ENCODE measurements at places on chromosomes 4 and X.
A peak's percentile ranks its signal among the peaks of the same experiment; 100 is the strongest.

DNA sequence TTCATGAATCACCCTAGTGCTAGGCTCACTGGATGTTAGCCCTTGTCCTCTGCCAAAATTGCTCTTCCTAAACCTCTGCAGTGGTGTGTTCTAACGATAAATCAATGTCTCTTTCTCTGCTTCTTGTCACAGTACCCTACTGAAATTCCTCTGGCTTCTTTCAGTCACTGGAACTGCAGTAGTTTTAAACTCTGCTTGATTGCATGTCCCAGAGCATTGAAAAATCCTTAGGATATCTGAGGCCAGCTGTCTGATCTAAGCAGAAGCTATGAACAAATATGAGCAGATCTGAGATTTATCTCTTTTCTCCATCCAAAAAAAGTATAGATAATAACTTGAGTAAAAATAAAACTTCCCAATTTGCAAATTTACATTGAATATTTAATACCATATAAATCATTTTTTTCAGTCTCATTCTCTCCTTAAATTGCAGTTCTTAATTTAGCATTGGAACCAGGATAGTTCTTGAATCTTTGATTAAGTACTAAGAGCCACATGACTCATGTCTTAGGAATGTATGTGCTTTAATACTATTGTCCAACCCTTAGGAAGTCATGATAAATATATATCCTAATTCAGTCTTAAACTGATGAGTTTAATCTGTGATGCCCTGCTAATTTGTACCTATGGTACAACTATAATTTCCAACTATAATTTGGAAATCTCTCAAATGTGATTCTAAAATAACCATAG is 169.7 kb downstream of the PDHA2 start:
- DNase-seq = no peak

DNA sequence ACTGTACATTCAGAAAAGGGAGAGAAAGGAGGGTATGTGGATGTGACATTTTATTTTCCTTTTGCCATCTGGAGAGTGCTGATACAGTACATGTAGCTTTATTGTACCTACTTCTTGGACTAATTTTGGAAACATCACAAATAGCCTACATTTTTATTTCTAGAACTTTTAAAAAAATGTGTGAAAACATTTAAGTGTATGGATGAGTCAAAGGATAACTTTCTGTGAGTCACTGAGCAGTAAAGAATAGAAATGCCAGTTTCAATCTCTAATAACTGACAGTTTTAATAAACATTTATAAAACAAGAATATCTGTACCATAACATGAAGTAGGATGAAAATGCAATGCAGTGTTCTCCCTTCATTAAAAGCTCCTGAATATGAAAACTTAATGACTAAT is 374.4 kb upstream of the NWD2 start:
- DNase-seq = no peak

- DNase-seq = no peak
Observed at GRCh38 chr4:157242871-157243270, 22.3 kb downstream of the GRIA2 start.

GRCh38 chr4:37767546-37767945 is 58.9 kb upstream of the PGM2 start:
- DNase-seq = peak; percentile 94

- DNase-seq = no peak
Observed at GRCh38 chr4:137909529-137910309, 332.4 kb downstream of the SLC7A11 start.

DNA sequence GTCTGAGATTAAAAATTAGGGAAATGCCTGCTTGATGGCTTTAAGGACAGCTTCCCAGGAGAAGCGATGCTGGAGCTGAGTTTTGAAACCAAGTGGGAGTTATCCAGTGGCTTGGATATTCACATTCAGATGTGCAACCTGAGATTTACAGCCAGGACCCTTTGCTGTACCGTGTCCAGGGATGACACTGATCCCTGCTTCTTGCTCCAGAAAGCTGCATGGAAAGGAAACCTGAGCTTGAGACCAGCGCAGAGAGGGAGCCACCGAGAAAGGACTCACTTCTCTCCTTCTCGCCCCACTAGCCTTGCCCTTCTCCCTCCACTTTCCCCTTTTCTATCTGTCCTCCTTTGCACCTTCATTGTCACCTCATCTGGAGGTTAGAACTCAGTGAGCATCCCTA is 254.5 kb upstream of the PPARGC1A start:
- no peak for DNase-seq

GRCh38 chr4:28449085-28449484 is 1588.4 kb downstream of the STIM2 start:
- DNase-seq = no peak

- no peak for DNase-seq
Observed at GRCh38 chr4:141132709-141133145, 542 bp downstream of the RNF150 start.

DNA sequence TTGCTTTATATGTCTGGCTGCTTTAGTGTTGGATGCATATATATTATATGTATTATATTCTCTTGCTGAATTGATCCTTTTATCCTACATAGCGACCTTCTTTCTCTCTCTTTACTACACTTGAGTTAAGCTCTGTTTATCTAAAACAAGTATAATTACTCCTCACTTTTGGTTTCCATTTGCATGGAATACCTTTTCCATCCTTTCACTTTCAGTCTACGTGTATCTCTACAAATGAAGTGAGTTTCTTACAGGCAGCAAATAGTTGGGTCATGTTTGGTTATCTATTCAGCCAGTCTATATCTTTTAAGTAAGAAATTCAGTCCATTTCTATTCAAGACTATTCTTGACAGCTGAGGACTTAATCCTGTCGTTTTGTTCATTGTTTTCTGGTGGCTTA is 167.5 kb upstream of the USP38 start:
- DNase-seq = no peak

DNA sequence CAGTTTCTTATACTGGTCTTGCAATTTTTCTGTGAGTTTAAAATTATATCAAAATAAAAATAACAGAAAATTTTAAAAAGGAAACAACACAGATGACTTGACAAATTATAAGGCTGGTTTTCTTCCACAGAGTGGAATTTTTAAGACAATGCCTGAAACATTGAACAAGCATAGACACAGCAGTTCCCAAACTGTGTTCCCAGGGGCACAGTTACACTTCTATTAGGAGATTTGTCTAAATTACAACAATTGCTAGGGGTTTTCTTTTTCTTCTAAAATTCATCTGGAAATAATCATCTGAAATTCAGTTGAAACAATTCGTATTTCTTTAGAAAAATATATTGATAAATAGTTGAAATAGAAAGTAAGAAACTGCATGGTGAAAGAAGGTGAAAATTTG is 26.2 kb downstream of the PDE5A start:
- DNase-seq = no peak

- DNase-seq = no peak
Observed at GRCh38 chr4:154503598-154503997, 12.0 kb upstream of the DCHS2 start.

- no peak for DNase-seq
Observed at GRCh38 chrX:88170553-88170952, 576.5 kb upstream of the CPXCR1 start.

- DNase-seq = no peak
Observed at GRCh38 chr4:187715466-187715865, 280.1 kb upstream of the ZFP42 start.

GRCh38 chr4:182745237-182745636 is 171.9 kb downstream of the DCTD start:
- no peak for DNase-seq

GRCh38 chrX:38898261-38898660 is 97.0 kb downstream of the MID1IP1 start:
- no peak for DNase-seq

GRCh38 chr4:85748654-85749053 is 273.7 kb downstream of the ARHGAP24 start:
- no peak for DNase-seq

DNA sequence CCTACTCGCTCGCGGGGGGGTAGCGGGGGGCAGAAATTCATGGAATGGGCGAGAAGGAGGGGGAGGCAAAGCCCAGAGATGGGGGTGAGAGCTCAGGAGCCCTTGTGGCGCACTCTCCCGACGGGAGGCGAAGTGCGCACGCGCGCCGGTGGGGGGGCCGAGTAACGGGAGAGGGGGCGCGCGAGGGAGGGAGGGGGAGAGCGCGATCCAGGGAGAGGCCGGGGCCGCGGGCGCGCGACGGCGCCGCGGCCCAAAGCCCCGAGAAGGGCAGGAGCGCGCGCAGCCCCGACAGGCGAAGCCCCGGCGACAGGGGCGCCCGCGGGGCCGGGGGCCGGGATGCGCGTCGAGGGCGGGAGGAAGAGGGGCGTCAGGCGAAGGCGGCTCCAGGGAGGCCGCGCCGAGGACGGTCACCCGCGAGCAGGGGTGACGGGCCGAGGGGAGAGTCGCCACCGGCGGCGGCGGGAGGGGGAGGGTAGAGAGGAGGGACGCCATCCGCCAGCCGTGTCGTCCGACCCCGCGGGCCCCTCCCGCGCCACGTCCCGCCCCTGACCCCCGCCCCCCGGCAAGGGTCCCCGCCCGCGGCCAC is 421 bp downstream of the MECP2 start:
- DNase-seq = peak; percentile 77

DNA sequence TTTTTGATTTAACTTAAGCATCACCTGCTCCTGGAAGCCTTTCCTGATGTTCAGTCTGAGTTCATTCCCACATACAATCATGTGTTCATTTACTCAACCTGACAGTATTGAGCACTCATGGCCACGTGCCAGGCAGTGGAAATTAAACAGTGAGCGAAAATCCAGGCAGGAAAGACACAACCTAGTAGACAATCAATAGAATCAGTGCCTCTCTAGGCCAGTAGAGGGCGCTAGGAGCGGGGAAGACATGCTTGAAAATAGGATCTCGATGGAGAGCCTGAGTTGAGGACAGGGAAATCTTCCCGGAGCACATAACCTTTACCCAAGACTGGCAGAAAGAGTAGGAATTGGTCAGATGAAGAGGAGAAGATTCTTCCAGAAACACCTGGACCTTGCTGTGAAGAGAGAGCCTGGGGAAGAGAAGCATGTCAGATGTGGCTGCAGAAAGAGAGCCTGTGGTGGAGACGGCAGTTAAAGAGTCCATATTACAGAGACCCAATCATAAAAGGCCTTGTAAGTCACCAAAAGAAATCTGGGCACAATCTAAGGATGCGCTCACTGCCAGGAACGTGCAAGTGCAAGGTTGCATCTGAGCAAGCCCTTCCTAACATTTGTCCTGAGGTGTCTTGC is 103.5 kb downstream of the LDB2 start:
- DNase-seq = no peak

DNA sequence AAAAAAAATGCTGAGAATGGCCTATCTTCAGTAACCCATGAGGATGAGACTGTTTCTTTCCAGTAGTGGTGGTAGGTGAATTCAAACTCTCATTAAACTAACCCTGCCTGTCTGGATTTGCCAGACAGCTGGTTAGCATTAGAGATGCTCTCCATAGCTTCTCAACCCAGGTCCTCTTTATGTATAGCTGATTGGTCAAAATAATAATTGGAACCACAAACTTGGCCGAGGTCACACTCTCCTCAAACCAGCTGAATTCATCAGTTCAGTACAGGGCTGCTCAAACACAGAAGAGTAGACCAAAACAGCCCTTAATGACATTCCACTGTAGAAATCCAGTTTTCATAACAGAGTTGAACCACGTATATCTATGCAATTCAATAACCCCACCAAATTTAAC is 85.3 kb downstream of the HCCS start:
- no peak for DNase-seq

DNA sequence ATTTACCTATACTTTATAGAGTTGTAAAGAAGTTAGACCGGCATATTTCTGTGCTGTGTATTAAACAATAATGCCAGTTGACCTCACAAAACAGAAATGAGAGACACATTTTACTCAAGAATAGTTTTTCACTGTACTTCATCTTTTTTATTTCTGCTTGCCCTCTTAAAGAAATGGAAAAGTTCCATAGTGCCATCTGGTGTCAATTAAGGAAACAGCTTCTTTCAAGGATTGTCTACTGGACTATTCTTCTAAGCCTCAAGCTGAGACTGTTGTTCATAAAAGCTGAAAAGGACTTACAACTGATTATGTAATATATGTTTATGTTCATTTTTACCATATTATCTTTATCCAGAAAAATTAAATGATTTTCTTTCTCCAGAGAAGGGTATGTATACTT is 1523.7 kb downstream of the ARAP2 start:
- no peak for DNase-seq

GRCh38 chr4:165184220-165184619 is 23.1 kb upstream of the KLHL2 start:
- DNase-seq = no peak

- DNase-seq = no peak
Observed at GRCh38 chr4:184722798-184723197, 11.1 kb downstream of the CENPU start.

- DNase-seq = no peak
Observed at GRCh38 chr4:32455231-32455630, 1735.1 kb downstream of the PCDH7 start.

- DNase-seq = no peak
Observed at GRCh38 chrX:47217121-47217851, 1.2 kb upstream of the CDK16 start.

- DNase-seq = no peak
Observed at GRCh38 chr4:8585186-8585585, 5.0 kb downstream of the GPR78 start.

DNA sequence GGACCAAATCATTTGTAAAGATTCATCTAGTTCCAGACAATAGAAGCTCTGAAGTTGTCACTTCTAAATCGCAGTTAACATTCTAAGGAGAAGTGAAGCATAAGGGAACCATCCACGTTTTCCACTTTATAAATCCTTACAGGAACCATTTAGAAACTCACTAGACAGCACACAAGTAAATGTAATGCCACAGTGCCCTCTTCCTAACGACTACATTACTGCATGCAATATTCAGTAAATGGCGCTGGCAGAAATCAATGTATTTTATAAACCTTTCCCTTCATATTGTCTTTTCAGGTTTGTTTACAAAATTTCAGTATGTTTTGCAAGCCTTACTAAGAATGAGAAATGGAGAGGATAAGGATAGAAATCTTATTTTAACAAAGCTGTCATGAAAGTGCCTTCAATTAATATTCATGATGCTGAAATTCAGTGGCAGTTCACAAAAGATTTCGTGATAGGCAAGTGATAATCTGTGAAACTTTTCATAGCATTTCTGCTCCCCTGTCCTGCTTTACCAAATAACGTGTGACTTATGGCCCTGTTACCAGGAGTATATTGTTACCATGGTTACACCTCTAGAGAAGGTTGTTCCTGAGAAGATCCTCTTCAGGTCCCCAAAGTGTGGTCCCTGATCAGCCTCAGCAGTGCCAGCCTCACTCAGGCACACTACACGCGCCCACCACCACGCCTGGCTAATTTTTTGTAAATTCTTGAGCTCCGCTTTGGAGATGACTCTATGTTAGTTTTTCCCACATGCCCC is 54.2 kb downstream of the TMA16 start:
- DNase-seq = no peak

DNA sequence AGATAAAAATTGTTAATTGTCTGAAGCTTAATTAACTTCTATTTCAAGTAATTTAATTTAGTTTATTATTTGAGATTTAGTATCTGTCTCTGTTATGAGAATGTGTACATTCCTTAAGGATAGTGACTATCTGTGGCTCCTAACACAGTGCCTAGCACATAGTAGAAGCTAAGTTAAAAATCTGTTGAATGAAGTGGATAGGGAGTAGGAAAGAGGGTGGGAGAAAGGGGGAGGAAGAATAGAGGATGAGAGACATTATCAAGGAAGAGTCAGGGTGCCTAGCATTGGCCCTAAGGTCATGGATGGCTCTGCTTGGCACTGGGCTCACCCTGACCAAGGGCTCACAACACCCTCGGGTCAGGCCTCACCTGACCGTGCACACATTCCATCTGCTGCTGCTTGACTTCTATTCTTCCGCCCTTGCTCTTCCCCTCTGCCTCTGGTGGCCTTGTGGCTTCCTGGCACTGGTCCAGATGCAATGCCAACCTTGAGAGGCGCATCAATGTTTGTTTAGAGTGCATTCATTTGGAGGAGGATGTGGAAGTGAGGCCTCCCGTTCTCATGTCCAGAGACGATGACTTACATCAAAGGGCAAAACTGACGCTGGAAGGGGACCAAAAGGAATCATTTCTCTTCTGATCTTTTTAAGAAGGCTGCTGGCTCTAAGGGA is 42.3 kb downstream of the TRIM2 start:
- DNase-seq = no peak

All from NCI-H187 (cell line).